ENCODE measurements at places on chromosomes 3 and 15.
A peak's percentile ranks its signal among the peaks of the same experiment; 100 is the strongest.

DNA sequence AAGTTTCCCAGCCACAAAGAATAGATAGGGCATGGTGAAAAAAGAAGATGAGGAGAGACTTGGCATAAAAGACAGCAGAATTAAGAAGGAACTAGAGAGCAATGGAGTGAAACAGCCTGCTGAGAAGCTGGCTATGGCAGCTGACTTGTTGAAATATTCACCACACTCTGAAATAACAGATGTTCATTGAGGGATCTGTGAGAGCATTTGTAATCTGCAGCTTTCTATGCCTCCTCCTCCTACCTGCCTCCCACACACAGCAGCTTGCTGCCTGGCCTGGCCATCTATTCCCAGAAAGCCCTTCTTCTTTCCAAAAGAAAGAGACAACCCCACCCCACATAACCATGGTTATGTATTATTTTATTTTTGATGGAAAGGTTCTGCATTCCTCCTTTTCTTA, 303.9 kb downstream of the GAP43 start:
- no peak for DNase-seq

GRCh38 chr3:120157681-120158080, 63.4 kb upstream of the GSK3B start:
- no peak for DNase-seq

GRCh38 chr3:24832891-24833290, 338.2 kb upstream of the THRB start:
- DNase-seq: no peak

DNA sequence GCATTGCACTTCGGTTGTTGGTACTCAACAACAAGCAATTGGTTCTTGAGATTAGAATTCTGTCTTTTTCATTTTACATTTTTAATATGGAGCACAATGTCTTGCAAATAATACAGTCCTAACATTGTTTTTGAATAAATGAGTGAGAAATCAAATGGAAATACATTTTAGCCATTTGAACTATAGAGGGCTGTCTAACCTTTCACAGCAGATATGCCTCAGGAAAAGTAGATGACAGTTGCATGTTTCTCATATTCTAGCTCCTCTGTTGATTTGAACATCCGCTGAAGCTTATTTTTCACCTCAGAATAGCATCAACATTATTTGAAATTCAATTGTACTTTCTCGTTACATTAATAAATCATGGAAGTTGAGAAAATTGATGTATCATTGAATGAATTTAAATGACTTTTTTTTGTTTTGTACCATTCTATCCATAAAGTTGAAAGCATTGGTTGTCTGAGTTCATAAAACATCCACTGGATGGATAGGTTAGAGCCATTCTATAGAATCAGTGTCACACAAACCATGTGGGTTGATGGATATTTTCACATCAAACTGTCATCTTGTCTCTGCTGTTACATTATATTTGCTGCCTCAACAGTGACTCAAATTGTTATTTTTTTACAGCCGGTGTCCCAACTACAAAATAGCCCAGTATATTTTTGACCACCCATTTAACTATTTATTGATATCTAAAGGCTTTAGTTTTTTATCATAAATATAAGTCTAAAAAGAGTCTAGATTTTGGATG, 928.3 kb downstream of the NSUN3 start:
- DNase-seq: no peak

GRCh38 chr3:139388821-139389551, 461 bp downstream of the COPB2 start:
- DNase-seq: peak; percentile 28

GRCh38 chr3:125069452-125069851, 13.7 kb upstream of the HEG1 start:
- DNase-seq: no peak

DNA sequence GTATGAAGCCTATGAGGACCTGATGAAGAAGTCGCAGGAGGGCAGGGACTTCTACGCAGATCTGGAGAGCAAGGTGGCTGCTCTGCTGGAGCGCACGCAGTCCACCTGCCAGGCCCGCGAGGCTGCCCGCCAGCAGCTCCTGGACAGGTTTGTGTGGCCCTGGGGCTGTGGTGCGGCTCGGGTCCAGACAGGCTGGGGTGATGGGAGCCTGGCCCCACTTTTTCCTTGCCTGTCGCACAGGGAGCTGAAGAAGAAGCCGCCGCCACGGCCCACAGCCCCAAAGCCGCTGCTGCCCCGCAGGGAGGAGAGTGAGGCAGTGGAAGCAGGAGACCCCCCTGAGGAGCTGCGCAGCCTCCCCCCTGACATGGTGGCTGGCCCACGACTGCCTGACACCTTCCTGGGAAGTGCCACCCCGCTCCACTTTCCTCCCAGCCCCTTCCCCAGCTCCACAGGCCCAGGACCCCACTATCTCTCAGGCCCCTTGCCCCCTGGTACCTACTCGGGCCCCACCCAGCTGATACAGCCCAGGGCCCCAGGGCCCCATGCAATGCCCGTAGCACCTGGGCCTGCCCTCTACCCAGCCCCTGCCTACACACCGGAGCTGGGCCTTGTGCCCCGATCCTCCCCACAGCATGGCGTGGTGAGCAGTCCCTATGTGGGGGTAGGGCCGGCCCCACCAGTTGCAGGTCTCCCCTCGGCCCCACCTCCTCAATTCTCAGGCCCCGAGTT, 29.0 kb downstream of the PTPN23 start:
- DNase-seq: no peak

DNA sequence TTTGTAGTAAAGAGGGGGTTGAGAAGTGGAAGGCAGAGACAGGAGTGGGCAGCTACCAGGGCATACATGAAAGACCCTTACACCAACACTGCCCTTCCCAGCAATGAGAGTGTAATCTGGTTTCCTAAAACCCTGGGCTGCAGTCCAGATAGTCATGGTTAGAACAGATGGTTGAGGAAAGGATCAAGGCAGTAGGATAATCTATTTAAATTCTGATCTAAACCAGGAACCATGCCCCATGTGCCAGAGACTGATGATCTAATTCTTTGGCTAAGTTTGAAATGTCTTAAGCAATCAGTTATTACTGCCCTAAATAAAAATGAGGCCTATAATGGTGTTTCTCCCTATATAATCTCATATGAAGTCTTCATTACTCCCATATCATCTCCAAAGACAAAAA, 59.6 kb downstream of the PRTG start:
- no peak for DNase-seq

DNA sequence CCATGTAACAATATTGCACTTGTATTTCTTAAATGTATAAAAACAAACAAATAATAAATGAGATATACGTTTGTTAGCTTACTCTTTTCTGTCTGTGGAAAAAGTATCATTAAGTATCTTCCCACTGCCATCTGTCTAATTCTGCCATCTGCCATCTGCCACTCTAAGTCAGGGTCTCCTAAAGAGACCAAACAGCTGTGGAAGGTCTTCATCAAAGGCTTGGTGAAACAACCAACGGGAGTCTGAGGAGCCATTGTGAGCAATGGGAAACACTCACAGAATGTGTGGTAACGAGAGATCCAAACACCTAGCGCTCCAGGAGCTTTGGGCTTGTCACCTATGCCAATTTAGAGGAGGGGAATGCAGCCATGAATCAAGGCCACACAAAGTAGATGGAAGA, 28.7 kb upstream of the PFN2 start:
- no peak for DNase-seq

GRCh38 chr15:33215941-33216872, 21.7 kb upstream of the FMN1 start:
- peak; percentile 22 for DNase-seq

- peak; percentile 3 for DNase-seq
These were observed 17.0 kb downstream of the RGMA start for GRCh38 chr15:93072011-93072410.

DNA sequence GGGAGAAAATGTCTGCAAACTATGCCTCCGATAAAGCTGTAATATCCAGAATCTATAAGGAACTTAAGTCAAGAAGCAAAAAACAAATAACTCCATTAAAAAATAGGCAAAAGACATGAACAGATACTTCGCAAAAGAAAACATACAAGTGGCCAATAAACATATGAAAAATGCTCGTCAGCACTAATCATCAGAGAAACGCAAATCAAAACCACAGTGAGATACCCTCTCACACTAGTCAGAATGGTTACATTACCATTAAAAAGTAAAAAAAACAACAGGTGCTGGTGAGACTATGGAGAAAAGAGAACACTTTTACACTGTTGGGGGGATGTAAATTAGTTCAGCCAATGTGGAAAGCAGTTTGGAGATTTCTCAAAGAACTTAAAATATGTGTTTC, 498.5 kb upstream of the GRM7 start:
- DNase-seq: no peak

- DNase-seq: no peak
These were observed 140.7 kb upstream of the TRIM42 start for GRCh38 chr3:140536926-140537726.

DNA sequence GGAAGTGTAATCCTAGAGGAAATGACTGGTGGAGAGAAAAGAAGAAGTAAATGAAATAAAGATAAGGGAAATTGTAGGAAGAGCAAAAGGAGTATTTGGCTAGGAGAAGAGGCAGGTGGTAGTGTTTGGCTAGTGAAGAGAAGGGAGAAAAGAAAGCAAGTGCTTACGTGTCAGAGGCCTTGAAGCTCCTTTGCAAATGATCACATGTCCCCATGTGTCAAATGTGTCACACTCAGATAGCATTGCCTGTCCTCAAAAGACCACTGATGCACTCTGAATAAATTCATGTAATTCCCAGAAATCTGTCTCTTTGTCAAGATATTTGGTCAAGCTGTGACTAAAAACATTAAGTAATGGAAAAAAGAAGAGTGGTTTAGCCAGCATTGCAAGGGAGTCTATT, 639.3 kb downstream of the TUSC7 start:
- DNase-seq: no peak

DNA sequence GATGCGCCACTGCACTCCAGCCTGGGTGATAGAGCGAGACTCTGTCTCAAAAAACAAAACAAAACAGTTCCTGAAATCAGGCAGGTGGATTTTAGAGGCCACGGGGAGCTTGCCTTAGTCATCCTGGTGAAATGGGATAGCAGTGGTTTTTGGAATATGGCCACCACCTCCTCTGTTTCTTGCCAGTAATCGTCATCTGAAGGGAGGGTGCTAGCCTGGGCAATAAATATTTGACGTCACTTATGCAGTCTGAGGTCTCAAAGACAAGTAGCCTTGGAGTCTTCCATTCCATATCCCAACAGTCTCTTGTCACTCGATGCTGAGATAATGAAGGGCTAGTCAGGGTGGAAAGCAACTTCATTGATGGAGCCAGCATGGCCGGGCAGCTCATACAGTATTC, 55.2 kb downstream of the KCNAB1 start:
- DNase-seq: no peak

GRCh38 chr3:102053375-102053989, 204.2 kb downstream of the NFKBIZ start:
- no peak for DNase-seq

- DNase-seq: no peak
These were observed 27.7 kb upstream of the SLC4A7 start for GRCh38 chr3:27511724-27512422.

GRCh38 chr3:111589303-111590142, 5.6 kb downstream of the ZBED2 start:
- DNase-seq: no peak

- no peak for DNase-seq
These were observed 9.1 kb upstream of the CALML4 start for GRCh38 chr15:68213991-68214837.

- peak; percentile 29 for DNase-seq
These were observed 9.8 kb downstream of the ISG20 start for GRCh38 chr15:88648357-88649214.

DNA sequence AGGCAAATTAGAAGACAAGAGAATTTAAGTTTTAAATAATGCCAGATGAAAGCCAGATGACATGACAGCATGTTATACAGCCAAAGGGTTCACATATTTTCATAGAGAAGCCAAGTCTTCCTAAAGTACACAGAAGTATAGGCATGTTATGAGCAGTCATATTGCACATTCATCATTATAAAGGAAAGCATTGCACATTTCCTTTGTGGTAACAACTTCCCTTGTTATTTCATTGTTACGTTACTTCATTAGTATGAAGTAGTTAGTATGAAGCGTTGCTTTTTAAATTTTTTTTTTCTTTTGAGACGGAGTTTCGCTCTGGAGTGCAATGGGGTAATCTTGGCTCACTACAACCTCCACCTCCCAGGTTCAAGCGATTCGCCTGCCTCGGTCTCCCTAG, 4.6 kb upstream of the ABCC5 start:
- DNase-seq: no peak

- DNase-seq: no peak
These were observed 49.8 kb downstream of the BOC start for GRCh38 chr3:113261063-113261625.

GRCh38 chr3:58801541-58801940, 135.0 kb upstream of the FAM3D start:
- no peak for DNase-seq

DNA sequence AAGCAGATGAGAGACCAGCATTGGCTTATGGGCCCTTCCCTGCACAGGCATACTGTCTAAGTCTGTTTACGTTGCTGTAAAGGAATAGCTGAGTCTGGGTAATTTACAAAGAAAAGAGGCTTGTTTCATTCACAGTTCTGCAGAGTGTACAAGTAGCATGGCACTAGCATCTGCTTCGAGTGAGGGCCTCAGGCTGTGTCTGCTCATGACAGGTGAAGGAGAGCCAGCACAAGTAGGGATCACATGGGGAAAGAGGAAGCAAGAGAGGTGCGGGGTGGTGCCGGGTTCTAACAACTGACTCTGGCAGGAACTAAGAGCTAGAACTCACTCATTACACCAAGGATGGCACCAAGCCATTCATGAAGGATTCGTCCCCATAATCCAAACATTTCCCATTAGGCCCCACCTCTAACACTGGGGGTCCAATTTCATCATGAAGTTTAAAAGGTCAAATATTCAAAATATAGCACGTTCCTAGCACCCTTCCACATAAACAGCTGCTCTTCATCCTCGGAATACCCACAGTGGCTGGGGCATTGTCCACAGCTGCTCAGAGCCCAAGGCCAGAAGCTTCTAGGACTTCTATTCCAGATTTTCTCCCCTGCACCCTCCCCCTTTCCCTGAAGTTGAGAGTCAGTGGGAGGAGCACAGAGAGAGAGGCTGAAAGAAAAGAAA, 5.6 kb downstream of the RTP3 start:
- DNase-seq: no peak

GRCh38 chr15:61729646-61730045, 330.6 kb downstream of the VPS13C start:
- no peak for DNase-seq

- no peak for DNase-seq
These were observed 537.3 kb downstream of the EPHA3 start for GRCh38 chr3:89644716-89645115.

DNA sequence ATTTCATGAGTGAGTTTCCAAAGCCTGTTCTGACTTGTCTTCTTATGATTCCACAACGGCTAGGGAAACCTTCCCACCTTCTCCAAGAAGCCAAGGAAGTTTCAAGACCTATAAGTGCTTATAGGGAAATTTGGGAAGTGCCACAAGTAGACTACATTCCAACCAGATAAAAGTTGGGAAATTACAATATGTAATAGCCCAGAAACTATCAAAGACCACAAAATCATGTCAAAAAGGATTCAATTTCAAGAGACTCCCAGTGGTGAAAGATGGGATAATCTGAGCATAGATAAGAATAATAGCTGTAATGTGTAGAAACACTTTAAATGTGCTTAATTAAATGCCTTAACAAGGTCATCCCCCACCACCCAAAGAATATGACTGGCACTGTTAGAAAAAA, 169.2 kb upstream of the SLC2A2 start:
- DNase-seq: no peak

All from mesenchymal stem cell (in vitro differentiated cells and primary cell).